CD4-positive, alpha-beta memory T cell (primary cell): ENCODE measurements at places on chromosomes 12 and 14. TPM values are rescaled to one million over a fixed set of nuclear protein-coding genes. Genes with fewer than 3 reads are reported as not detected.

DNA sequence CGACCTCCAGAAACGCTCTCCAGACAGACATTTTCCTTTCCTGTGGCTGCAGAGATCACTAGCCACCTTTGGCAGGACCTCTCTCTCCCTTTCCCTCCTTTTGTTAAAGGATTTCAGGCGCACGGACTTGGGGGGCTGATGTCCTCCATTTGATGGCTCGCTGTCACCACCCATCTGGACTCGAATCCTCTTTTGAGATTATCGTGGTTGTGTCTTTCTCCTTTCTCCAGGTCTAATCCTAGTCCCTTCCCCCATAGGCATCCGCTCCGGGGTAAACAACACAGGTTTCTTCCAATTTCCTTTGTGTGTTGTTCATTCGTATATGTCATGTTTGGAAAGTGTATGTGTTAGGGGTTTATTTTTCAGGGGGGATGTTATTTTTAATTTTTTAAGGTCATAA lies 56.7 kb upstream of the SLC24A4 start:
- DNase-seq = no peak

- no peak for DNase-seq
Measured at GRCh38 chr12:27696864-27697564, 767 bp downstream of the REP15 start.

DNA sequence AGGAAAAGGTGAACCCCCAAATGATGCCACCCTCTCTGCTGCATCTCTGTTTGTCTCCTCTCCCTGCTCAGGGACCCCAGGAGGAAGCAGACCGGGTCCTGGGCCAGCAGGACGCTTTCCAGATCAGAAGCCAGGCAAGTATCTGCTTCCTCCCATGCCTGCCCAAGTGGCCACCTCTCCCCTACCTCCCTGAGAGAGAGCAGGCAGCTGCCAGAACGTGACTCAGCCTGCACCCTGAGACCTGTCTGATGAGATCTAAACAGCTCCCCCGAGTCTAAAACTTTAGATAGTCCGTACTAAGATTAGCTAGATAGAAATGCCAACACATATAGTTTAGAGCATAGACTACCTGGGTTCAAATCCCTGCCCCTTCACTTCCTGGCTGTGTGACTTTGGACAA lies 31.2 kb upstream of the OAS1 start:
- DNase-seq = no peak

GPX2 gene
- not detected for total RNA-seq

TMEM132D gene
- not detected for total RNA-seq

ANO6 gene
- 29.5 TPM for total RNA-seq

DNA sequence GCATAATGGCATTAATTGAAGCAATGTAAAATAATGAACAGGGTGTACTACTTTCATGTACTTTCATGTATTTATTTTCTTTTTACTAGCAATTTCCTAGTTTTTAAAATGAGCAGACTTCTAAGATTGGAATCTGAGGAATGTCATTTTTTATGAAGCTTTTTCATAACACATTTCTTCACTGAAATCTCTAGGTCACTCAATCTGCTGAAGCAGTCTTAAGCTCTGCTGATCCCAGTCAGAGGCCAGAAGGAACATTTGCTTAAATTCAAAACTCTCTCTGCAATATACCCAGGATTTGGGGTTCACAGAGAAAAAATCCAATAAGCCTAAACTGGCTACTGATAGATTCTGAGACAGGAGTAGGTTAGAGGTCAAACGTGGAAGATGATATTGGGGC lies 73.6 kb upstream of the CNTN1 start:
- DNase-seq = no peak

- DNase-seq = no peak
Measured at GRCh38 chr14:20388159-20388558, 25.1 kb downstream of the TEP1 start.

DNA sequence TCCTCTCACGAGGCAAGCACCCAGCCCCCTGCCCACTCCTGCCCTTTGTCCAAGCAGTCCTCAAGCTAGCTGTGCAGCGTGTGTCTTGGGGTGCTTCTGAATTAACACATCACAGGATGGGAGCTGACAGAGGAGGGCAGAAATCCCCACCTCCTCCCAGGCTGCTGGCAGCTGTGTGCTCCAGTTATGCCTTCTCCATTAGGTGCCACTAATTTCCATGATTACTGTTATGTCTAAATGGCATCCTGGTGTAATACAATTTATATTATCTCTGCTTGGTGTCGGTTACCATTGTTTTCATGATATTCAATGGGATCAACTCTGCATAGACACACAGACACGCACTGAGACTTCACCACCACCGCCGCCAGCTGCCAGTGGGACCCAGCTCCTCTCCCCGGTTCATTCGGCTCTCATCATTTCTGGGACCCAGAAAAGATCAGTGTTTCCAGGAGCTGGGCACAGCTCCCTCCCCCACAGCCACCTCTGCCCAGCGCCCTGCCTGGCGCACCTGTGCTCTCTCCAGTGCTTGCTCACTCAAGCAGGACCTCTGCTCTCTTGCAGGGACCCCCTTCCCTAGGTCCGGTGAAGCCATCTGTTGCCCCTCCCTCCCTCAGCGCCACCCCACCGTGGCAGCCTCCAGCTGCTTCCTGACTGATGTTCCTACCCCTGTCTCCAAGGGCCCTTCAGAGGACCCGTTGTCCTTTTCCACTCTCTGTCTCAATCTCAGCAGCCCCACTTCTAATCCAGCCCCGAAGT lies 167.5 kb upstream of the FKBP4 start:
- DNase-seq = no peak

GRCh38 chr12:94795044-94795443 lies 144.7 kb upstream of the TMCC3 start:
- no peak for DNase-seq

IRAK3 gene
- total RNA-seq = 0.44 TPM

DNA sequence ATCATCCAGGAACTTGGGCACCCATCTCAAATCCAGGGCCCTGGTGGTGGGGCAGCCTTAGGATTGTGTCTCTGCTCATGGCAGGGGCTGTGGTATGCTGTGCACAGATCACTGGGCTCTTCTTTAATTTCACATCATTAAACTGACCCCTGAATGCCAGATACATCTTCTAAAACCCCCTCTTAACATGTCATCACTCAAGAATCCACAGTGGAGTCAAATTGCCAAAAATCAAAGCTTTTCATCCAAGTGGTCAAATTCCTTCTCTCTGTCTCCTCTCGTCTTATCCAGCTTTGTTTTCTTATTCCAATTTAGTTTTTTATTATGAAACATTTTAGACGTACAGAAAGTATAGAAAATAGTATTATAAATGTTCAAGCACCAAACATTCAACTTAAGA lies 97.5 kb downstream of the ADCK1 start:
- DNase-seq = no peak
